ENCODE measurements at places on chromosomes 12 and 14. TPM values are rescaled to one million over a fixed set of nuclear protein-coding genes. Genes with fewer than 3 reads are reported as not detected.

The NRL gene
- 1.2 TPM for total RNA-seq

The KRT75 gene
- not detected for total RNA-seq

GRCh38 chr12:124680863-124681778 lies 113.7 kb upstream of the NCOR2 start:
- peak; percentile 53 for DNase-seq

DNA sequence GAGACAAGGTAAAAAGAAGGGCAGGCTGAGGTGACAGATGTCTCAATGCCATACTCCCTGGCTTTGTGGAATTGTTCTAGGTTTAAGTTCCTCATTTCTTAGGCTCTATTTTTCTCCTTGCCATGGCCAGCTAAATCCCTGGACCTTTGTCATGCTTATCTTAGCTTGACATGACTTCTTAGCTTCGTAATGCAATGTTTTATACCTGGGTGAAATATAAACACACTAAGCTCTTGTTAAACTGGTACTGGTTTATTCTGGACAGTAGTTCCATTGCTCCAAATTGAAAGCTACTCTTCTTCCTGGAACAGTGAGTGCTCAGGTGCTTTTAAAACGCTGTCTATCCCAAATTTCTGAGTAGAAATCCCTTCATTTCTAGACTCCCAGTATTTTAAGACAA lies 17.4 kb upstream of the ARHGAP5 start:
- DNase-seq = no peak

DNA sequence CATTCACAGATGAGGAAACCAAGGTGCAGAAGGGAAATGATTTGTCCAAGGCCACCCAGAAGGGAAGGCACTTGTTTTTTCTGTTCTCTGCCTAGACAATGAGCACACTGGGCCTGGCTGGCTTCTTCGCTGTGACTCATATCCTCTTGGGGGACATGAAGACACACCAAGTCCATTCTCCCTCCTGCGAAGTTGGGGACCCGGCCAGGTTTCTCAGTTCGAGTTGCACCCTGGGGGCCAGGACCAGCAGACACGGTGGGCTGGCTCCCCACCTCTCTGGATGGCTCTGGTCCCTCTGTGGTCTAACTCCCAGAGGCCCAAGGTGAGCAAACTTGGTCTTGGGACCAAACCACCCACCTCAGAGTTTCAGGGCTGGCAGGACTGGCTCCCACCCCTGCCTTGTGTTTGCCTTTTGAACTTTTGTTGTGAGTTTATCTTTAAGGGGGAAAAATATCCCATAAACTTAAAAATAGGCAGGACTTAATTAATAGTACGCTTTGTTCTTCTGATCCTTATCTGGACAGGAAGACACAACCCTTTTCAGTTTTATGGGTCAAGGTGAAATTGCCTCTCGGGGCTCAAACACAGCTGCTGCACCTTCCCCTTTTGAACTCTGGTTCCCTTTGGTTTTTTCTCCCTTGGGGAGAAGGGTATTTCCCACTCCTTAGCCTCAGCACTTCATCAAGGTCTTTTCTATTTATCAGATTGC lies 9.0 kb upstream of the MLEC start:
- DNase-seq = no peak

The KRT80 gene
- not detected for total RNA-seq

DNA sequence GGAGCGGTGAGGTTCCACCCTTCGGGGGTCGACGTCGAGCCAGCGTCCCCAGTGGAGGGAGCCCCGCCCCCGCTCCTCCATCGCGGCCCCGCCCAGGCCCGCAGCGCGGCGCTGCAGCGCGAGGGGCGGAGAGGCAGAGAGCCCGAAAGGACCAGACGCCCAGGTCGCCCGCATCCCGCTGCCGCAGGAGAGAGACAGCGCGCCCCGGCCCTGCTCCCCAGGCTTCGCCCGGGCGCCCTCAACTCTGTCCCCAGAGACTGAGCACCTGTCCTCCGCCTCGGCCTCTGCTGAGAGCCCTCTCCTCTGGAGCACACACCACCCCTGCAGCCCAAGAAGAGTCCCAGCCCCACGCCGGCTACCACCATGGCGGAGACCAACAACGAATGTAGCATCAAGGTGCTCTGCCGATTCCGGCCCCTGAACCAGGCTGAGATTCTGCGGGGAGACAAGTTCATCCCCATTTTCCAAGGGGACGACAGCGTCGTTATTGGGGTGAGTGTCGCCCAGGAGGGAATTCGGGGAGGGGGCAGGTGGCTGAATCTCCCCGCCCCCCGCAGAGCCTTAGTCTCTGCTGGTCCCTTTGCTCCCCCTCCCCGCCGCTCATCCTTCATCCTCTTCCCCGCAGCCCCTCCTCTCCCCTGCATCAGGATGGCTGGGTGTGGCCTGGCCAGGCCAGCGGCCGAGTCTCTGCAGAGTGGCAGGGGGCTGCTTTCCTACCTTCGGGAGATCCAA lies at the start of gene KIF5A:
KIF5A (plus strand) TSS at position 136 of the 732 bp plus-strand sequence; CDS start at position 364, 228 bp downstream.
- peak; percentile 57 for DNase-seq

The KRT77 gene
- not detected for total RNA-seq

- no peak for DNase-seq
Measured at GRCh38 chr12:27176765-27177164, 67.3 kb upstream of the STK38L start.

The MAX gene
- 64.2 TPM for total RNA-seq

The KLC1 gene
- total RNA-seq = 173 TPM

GRCh38 chr12:17203497-17203896 lies 597.5 kb upstream of the LMO3 start:
- DNase-seq = no peak

GRCh38 chr14:20341646-20342045 lies 1.8 kb upstream of the PARP2 start:
- no peak for DNase-seq

GRCh38 chr14:62691647-62692489 lies 353.4 kb downstream of the KCNH5 start:
- no peak for DNase-seq

The RGS6 gene
- total RNA-seq = 2.8 TPM

- no peak for DNase-seq
Measured at GRCh38 chr14:64340560-64341196, 46.5 kb upstream of the ESR2 start.

DNA sequence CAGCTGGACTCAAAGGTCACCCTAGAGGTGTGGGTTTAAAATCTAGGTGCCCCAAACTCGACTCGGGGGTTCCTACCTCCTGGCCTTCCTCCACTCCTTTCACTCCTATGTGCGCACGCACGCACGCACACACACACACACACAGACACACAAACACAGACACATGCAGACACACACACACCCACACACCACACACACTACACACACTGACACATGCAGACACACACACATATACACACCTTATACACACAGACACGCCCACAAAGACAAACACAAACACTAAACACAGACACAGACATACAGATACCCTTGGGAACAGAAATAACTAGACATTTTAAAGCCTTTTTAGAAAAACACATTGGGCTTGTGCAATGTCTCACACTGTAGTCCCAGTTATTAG lies 31.8 kb downstream of the GSC start:
- no peak for DNase-seq

DNA sequence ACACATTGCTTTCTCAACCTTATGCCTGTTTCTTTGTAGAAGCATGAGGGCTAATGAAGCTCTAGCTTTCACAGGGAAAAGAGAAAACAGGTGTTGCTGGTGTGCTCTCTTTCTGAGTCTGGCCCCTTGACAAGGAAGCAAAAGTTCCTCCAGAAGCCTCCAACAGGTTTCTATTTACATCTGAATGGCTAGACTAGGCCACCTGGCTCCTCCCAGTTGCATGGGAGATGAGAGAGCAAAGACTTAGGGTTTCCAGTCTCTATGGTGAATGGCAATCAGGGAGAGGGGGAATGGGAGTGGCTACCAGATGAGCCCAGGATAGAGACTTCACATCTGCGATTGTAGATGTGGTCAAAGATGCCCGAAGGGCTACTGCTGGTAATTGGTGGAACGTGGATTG lies 138.1 kb upstream of the PLXNC1 start:
- DNase-seq = no peak

DNA sequence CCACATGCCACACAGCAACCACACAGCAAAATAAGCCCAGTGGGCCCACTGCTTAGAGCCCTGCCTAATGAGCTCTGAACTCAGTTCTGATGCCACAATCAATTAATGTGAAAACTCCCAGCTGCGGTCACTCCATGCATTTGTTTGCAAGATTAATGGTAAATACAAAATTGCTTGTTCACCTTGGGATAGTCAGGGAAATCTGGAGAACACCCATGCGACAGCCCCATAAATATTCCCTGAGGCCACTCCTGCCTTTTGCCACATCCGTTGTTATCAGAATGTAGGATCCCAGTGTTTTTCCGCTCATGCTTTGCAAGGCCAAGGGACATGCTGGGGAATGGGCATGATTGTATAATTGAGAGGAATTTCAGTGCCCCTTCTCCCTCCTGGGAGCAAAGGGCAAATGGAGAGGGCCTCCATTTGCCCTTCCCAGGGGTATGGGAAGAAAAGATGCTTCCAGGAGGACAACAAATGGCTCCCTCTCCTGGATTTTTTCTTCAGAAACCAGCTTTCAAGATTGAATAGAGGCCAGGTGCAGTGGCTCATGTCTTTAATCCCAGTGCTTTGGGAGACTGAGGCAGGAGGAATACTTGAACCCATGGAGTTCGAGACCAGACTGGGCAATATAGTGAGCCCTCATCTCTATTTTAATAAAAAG lies 30.8 kb upstream of the CMKLR1 start:
- DNase-seq = no peak

DNA sequence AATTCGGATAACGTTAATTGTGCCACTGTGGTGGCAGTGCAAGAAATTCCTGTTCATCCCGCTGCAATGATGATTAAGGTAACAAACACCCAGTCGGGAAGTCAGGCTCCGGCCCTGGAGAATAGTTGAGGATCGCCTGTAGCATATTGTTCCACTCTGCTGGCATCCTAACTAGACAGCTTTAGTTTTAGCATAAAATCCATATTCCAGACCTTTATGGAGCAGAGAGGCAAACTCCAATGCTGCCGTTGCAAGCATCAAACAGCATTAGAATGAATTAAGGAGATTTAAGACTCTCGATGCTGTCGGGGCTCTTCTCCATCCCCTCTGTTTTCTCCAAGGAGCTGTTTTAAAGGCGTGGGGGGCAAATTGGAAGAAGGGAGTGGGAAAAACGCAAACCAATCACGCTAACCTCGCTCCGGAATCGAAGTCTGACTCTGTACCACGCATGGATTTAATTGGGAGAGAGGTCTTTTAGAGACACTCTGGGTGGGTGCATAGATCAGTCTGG lies 660.4 kb downstream of the VRK1 start:
- DNase-seq = no peak

The SERPINA12 gene
- total RNA-seq = not detected

The GLT8D2 gene
- 1.9 TPM for total RNA-seq

- DNase-seq = no peak
Measured at GRCh38 chr14:98623788-98624415, 648.1 kb downstream of the BCL11B start.

GRCh38 chr14:68791902-68792677 lies 777 bp downstream of the ZFP36L1 start:
- DNase-seq = no peak

DNA sequence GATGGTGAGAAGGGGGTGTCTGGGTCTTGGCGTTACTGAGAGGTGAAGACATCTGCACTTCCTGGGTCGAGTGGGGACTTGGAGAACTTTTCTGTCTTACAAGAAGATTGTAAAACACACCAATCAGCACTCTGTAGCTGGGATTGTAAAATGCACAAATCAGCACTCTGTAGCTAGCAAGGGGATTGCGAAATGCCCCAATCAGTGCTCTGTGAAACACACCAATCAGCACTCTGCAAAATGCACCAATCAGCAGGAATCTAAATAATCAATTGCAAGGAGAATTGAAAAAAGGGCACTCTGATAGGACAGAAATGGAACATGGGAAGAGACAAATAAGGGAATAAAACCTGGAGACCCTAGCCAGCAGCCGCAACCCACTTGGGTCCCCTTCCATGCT lies 376.1 kb upstream of the SFSWAP start:
- no peak for DNase-seq

DNA sequence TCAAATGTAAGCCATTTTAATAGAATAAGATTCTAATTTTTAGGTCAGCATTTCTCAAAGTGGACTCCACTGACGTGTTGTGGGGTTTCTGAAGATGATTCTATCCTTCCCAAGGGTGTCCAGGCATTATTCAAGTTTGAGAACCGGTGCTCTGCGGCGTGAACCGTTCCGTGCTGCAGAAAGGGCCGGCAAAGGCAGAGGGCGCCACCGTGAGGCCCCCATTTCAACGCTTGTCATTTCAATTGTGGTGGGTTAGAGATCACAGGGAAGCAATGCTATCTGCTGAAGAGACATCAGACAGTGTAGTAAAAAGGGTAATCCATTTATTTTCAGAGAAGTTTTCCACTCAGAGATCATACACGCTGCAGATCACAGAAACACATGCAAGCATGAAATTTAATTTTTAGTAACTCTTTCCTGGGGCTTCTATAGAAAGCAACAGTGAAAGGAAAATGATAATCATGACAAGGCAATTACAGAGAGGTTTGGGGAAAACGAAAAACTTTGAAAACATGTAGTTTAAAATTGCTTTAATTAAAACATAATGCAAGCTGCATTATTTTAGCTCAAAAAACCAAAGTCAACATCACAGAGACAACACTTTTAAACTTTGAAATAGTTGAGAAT lies 201.7 kb downstream of the EXOC5 start:
- peak; percentile 59 for DNase-seq

DNA sequence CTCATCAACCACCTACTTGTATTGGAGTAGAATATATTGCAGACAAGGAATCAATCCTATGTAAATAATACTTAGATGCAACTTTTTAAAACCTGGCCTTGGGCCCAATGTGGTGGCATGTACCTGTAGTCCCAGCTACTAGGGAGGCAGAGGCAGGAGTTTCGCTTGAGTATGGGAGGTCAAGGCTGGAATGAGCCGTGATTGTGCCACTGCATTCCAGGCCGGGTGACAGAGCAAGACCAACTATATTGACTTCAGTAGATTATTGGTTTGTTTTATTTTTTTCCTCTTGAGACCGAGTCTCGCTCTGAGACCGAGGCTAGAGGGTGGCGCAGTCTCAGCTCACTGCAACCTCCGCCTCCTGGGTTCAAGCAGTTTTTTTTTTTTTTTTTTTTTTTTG lies 3.6 kb downstream of the LARP4 start:
- DNase-seq = no peak

GRCh38 chr14:54025661-54026060 lies 69.0 kb upstream of the BMP4 start:
- no peak for DNase-seq

- DNase-seq = no peak
Measured at GRCh38 chr12:46549527-46550265, 177.1 kb upstream of the SLC38A2 start.

All from neural crest cell (in vitro differentiated cells).